MV-4-11 (cell line): ENCODE measurements at places on chromosomes 5 and 9.

- no peak for DNase-seq
These were observed 45.9 kb downstream of the PDE4D start for GRCh38 chr5:59847586-59847985.

GRCh38 chr9:29416204-29416603, 1842.9 kb upstream of the C9orf72 start:
- DNase-seq: no peak

GRCh38 chr5:98813755-98814154, 40.3 kb downstream of the RGMB start:
- no peak for DNase-seq

DNA sequence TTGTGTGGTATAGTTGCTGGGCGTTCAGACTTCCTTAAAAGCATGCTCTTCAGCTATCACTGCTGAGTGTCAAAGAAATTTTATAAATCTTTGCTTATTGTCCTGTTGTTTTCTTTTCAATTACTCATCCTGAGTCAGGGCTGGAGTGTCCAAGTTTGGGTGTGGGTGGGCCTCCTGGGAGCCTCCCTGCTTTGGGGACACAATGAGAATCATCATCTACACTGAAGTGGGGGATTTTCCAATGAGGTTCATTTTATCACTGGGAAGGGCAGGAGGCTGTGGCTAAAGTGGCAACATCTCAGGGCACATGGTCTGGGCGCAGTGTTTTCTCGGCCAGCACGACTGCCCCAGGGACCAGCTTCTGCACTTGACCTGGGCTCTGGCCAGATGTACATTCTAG, 19.5 kb downstream of the GFPT2 start:
- DNase-seq: no peak

DNA sequence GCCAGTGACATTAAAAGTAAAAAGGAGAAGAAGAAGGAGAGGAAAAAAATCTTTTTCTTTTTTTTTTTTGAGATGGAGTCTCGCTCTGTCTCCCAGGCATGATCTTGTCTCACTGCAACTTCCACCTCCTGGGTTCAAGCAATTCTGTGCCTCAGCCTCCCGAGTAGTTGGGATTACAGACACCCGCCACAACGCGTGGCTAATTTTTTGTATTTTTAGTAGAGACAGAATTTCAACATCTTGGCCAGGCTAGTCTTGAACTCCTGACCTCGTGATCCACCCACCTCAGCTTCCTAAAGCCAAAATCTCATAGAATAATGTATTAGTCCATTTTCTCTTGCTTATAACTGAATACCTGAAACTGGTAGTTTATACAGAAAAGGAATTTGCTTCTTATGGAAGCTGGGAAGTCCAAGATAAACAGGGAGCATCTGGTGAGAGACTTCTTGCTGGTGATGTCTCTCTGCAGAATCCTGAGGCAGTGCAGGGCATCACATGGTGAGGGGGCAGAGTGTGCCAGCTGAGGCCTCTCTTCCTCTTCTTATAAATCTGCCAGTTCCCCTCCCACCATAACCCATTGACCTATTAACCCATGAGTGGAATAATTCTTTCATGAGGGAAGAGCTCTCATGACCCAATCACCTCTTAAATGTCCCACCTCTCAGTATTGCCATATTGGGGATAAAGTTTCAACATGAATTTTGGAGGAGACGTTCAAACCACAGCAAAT, 466.3 kb downstream of the GADD45G start:
- peak; percentile 50 for DNase-seq

- DNase-seq: no peak
These were observed 62.8 kb upstream of the STC2 start for GRCh38 chr5:173391031-173391430.

DNA sequence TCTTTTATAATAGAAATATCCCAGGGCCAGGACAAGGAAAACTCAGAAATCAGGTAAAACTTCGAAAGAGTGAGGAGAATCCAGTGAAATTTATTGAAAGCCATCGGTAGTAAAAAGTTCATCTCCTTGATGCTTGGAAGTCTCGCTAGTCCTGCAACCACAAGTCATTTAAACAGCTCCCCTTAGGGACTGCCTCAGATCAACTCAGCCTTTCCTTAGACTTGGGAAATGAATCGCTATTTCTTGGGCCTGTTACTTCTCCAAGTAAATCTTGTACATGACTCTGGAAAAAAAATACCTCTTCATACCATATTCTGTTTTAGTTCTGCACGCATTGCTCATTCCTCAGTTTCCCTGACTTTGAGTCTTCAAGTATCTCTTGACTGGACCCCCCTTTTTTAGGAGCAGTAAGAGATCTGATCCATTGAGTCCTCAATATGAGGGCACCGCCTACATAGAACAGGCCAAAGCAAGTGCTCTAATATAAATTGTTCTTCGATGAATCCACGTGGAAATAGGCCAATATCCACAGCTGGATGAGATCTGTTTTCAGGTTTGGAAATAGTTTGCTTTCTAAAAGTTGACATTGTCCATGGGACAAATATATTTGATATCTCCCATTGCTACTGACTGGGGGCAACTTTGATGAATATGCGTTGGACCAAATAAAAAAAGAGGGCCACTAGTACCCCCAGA, 114.2 kb downstream of the PRDM6 start:
- no peak for DNase-seq

DNA sequence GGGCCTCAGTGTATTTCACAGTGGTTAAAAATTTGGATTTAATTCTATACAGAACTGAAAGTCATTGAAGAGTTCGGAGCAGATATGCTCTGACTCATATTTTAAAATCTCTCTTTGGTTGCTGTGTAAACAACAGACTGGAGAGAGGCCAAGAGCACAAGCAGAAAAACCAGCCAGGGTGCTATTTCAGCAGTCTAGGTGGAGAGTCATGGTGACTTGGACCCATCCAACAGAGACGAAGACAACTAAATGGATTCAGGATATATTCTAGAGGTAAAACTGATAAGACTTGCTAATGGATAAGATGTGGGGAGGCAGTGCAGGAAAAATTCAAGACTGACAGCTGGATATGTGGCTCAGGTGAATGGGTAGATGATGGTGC, 168.9 kb downstream of the MAPKAP1 start:
- DNase-seq: peak; percentile 12

- no peak for DNase-seq
These were observed 484.9 kb downstream of the TMEM38B start for GRCh38 chr9:106179191-106179590.

DNA sequence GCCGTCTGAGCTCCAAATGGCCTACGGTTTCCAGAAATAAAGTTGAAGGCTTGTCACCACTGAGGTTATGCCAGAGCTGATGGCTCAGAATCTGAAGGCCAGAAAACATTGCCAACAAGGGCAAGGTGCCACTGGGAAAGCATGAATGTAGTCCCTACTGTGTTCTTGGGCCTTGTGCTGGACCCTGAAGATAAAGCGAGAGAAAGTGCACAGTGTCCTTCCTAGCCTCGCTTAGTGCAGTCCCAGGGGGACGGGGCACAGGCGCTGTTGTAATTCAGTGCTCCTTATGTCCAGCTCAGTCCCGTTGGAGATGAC, 84.5 kb downstream of the NDFIP1 start:
- DNase-seq: no peak
